Fibroblast of skin of right biceps (primary cell): ENCODE measurements at places on chromosomes 2 and 18.

- peak; percentile 38 for DNase-seq
These were observed 111.3 kb downstream of the EML6 start for GRCh38 chr2:54834721-54835120.

GRCh38 chr2:233450864-233451575, 96.7 kb downstream of the DGKD start:
- DNase-seq = no peak

GRCh38 chr2:157784169-157784822, 91.8 kb downstream of the ACVR1 start:
- peak; percentile 40 for DNase-seq

DNA sequence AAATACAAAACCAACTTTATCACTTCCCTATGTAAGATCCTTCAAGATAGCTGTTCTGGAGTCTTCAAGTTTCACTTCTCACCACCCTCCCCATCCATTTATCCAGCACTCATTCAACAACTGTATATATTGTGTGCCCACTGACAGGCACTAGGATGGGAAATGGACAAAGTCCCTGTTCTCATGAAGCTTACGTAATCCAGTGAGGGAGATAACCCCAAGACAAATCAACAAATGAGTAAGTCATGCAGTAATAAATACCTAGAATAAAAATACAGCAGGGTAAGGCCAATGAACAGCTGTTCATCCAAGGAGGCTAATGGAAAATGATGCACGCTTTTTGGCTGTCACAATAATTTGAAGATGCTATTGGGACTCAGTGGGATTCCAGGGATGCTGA, 133.8 kb downstream of the MEMO1 start:
- no peak for DNase-seq

DNA sequence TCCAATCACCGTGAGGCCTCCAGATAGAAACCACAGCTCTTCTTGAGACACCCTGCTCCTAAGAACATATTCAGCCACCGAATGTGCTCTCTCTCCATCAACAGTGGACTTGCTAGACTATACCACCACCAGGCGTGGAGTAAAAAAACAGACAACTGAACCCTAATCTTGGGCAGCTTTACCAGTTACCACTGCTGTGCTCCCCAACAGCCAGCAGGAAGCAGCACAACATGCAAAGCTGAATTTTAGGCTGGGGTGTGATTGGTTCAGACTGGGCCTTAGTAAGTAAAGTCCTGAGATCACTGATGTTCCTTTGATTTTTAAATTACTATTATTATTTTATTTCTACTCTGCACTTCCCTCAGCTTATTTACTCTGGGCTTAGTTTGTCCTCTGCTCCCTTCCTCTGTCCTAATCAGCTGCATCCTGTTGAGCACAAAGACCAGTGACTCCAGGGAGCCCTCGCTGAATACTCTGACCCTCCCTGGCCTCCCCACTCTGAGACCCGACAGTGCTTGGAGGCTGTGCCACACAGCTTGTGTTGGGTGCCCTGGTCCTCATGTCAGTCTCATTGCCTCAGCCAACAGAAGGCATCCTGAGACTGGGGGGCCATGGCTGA, 21.9 kb downstream of the MRPL35 start:
- DNase-seq = peak; percentile 57

- no peak for DNase-seq
These were observed 1.9 kb downstream of the DNMT3A start for GRCh38 chr2:25339791-25340180.

- no peak for DNase-seq
These were observed 1.9 kb downstream of the CD302 start for GRCh38 chr2:159795841-159796690.

DNA sequence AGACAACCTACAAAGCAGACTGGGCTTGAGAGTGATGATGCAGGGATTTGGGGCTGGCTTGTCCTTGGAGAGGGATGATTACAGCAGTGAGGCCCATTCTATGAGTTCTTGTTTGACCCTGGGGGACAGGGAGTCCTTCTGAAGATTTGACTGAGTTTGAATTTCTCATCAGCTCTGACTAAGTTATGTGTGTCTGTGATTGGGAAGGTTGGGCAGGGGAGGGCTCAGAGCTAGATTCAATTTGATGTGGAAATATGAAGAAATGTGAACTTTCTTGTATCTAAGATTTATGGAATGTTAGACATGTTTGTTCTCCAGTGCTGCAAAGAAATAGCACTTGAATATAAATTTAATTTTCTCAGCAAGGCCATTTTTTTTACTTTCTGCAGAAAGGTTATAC, 19.9 kb upstream of the IL1R2 start:
- no peak for DNase-seq

DNA sequence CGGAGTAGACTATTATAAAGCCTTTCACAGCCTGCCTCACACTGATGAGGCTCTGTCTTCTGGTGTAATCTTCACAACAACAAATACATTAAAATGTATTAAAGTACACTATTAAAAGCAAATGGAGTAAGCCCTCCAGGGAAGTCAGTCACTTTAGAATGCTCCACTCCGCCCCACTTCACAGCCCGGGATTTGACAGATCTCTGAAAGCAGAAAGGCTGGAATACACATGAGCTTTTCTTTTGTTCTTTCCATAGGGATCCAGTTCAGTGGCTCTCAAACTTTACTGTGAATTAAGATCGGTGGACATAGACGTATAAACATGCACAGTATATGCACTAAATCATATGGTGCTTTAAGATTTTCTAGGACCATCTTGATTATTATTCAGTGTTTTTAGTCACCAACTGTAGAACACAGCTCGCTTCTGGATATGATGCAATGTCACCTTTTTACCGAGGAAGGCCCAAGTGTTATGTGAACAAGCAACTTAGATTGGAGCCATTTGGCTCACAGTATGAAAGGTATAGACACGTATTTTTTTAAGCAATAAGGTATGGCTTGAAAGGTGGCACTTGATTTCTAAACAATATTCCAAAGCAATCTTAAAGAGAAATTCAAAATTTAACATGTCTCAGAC, 151.1 kb downstream of the PRKCE start:
- DNase-seq = no peak

DNA sequence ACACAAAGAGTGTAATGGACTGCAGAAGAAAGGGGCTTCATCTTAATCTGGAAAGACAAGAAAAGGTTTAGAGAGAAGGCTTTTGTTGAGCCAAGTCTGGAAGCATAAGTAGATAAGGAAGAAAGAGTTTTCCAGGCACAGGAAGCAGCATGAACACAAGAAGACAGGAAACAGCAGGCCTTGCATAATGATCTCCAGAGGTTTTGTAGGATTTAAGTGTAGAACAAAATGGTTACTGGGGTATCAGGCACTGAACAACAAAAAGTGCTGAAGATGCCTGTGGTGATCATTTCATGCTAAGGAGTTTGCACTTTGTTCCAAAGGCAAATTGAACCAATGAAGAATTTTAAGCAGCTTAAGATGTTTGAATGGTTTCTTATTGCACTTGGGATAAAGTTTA, 281.6 kb upstream of the TANK start:
- no peak for DNase-seq

DNA sequence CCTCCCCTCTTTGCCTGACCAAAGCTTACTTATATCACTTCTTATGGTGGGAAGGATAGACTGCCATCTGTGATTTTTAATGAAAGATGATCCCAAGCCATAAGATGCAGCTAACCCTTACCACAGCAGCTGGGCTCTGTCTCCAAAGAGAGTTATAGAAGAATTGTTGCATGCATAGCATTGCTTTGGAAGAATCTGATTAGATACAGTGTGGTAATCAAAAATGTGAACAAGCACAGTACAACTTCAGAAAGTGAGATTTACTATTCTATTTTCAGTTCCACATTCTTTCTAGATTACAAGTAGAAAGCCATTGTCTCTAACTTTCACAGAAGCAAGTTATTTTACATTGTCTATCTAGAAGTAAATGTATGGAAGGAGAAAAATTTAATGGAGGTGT, 129.0 kb upstream of the ACVR2A start:
- DNase-seq = peak; percentile 30

DNA sequence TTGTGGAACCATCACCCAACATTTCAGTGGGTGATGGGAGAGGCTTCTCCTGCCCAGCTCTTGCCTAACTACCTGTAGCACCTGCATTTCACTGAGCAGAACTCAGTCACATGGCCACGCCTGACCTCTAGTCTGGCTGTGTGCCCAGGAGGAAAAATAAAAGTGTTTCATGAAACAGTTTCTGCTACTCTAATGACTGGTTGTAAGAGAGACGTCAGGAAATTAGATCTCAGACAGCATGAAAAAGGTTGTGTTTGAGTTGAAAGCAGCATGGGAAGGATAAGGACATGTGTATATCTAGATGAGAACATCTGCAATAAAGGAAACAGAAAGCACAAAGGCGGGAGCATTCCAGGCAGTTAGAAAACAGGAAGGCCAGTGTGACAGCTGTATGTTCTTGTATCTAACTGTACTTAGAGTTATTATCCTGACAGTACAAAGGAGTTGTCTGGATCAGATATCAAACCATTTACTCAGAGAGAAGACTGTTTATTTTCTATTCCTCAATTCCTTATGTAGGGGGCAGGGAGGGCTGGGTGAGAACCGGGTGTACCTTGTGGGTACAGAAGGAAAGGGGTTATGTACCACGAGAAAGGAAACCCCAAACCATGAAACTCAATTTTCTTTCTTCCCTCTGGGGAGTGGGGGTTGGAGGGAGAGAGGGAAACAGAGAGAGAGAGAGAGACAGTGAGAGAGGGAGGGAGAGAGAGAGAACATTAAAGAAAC, 307.4 kb upstream of the VWC2L start:
- DNase-seq = no peak

GRCh38 chr18:3036108-3036507, 23.2 kb upstream of the LPIN2 start:
- DNase-seq = no peak

DNA sequence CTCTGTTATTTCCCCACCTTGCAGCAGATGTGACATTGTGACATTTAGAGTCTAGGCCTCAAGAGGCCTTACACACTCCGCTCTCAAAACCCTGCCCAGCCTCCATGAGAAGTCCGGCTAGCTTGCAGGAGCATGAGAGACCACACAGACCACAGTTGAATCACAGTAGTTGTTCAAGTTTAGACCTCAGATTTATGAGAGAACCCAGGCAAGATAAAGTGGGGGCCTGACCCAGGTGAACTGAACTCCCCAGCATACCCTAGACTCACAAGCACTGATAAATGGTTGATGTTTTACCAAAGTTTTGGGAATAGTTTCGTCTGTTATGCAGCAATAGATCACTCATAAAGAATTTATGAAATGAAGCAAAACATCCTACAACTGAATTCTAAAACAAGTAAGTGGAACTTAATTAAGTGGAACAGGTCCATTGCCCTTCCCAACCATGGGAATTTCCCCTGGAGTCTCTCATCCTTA, 4.7 kb upstream of the STAT1 start:
- no peak for DNase-seq

- DNase-seq = no peak
These were observed 144.4 kb upstream of the KCNJ3 start for GRCh38 chr2:154554046-154554445.
